Ascending aorta (tissue), 2 donors: ENCODE measurements at places on chromosomes 6 and 20.

- DNase-seq = no peak
These were observed 85.0 kb downstream of the PLCG1 start for GRCh38 chr20:41222296-41222695.

DNA sequence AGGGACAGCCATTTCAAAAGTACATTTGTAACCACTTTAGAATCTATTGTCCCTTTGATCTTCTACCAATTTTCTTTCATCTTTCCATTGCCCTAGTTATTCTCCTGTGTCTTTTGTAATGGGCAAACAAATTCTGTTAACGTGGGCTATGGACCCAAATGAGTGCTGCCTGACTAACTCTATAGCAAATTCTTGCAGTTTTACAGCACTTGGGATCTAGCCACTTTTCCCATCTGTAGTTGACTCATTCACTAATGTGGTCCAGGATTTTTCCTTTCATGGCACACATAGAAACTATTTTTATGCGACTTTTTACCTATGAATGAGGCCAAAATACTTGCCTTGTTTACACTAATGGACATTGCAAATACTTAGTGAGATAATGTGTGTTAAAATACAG, 52.0 kb downstream of the GRIK2 start:
- DNase-seq = no peak

- DNase-seq = no peak
These were observed 683.0 kb upstream of the ADGRB3 start for GRCh38 chr6:67952121-67952520.

DNA sequence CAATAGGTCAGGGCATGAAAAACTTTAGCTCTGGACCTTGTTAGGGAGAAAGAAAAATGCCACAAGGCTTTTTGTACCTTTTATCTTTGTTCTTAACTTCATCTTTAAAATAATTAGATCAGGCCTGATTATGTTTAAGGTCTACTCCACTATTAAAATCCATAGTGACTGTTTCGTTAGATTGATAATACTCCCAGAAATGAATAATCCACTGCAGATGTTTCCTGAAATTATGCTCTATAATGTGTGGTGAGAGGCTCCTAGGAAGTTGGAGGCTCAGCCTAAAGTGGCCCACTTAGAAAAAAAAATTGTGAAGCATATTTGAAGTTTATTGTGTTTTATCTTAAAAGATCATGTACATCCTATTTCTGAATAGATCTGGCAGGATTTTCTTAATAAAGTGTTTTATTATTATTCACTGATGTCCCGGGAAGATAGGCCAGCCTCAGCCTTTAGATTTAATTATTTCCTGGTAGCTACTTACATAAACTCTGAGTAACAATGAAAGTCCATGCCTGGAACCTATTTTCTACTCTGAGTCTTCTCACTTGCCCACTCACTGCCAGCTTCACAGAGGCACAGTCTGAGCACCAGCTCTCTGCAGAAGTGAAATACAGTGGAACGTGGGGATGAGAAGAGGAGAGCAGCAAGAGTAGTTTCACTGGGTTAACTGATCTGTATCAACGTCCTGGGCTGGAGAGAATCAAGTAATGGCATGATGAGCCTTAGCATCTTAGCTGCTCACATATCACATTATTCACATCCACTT, 126.8 kb upstream of the TMEM170B start:
- no peak for DNase-seq

- DNase-seq = no peak
These were observed 4.2 kb downstream of the OR2B2 start for GRCh38 chr6:27908017-27908416.

DNA sequence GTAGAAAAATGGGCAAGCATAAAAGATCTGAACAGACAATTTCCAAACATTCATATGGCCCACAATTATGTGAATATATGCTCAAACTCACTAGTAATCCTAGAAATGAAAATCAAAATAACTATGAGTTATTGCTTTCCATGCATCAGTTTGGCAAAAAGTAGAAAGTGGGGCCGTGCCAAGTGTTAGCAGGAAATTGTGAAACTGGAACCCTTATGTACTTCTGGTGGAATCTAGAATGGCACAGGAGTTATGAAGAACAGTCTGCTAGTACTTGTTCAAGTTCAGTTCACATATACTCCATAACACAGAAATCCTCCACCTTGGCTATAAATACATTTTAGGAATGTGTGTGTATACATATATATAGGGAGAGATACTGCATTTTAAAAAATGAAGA, 89.8 kb downstream of the EYA2 start:
- DNase-seq = no peak

GRCh38 chr20:32343439-32343838, 14.7 kb upstream of the ASXL1 start:
- no peak for DNase-seq

- peak; percentile 74 for DNase-seq
These were observed 572 bp downstream of the SLC2A4RG start for GRCh38 chr20:63740070-63740626.

DNA sequence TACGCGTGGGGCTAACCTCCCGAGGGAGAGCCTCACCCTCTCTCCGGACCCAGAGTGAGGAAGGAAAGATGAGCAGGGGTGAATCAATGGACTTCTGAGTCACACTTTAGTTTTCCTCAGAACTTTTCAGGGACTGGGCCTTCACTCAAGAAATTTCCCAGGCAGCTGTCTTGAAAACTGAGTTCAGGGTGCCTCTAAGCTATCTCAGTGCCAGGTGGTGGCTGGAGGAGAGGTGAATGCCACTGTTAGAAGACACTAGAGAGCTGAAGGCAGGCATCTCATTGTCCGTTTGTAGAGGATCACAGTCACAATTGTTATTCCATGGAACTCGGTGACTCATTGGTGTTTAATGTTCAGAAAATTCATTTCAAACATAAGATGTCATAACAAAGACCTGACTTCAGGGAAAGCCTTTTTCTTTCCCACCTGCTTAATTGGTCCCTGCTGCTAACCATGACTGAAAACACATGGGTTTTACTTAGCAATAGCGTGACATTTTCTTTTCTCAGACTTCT, 5.3 kb upstream of the SERPINB6 start:
- no peak for DNase-seq
